CD4-positive, alpha-beta T cell treated with Interleukin-1 beta for 1 hour (primary cell): ENCODE measurements at places on chromosomes 5 and 9.

- no peak for DNase-seq
These were observed 4.5 kb downstream of the IRX4 start for GRCh38 chr5:1878050-1878849.

DNA sequence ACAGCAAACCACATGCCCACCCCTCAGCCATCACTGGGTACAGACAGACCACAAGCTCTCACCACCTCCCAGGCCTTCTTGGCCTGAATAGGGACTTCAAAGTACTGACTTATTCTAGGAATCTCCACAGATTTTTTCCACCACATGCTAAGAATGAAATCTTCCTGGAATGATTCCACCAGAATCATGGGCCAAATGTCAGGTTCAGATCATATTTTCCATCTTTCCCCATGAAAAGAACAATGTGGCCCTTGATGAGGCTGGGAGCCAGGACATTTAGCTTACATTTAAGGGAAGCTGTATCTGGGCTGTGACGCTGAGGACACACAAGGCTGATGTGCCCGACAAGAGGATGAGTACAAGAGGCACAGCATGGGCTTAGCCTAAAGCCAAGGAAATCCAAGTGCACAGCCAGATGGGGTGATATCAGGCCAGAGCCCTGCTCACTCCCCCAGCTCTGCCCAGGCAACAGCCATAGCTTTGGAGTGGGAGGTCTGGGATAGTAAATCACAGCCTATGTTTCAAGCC lies 28.1 kb downstream of the ACSL6 start:
- DNase-seq: no peak

DNA sequence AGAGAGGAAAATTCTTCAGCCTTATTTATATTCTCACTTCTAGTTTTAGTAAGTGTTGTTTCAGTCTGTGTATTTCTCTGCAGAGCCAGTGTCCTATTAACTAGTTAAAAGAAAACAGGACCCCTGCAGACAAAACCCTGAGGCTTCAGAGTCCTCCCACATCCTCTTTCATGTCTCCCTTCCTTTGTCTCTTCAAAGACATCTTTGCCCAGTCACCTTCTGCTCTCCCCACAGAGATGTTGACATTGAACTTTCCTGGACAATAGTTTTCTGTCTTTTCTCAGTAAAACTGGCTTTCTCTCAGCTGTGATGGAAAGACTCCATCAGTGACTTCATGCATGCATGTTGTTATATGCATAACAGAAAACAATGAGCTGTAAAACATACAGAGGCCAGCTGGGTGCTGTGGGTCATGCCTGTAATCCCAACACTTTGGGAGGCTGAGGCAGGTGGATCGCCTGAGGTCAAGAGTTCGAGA lies 20.2 kb downstream of the GRAMD2B start:
- DNase-seq: no peak

GRCh38 chr5:177154003-177154643 lies 20.6 kb downstream of the NSD1 start:
- no peak for DNase-seq

DNA sequence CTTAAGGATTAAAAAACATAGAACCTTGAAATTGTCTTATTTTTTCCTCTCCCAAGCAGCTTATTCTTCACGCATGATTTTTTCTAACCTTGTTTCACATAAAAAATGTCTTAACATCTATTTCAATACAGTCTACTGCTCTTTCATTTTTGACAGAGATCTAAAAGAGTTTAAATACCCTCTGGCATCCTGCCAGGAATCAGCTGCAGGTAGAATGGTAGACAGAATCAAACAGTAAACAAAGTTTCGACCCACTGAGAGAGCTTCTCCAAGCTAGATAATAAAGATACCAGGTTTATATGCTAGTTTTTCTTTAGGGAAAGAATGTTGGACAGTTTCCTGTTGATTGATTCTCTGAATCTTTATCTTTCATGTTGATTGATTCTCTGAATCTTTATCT lies 555.8 kb upstream of the CDH9 start:
- DNase-seq: no peak

GRCh38 chr5:56170557-56170956 lies 62.6 kb downstream of the ANKRD55 start:
- DNase-seq: no peak

DNA sequence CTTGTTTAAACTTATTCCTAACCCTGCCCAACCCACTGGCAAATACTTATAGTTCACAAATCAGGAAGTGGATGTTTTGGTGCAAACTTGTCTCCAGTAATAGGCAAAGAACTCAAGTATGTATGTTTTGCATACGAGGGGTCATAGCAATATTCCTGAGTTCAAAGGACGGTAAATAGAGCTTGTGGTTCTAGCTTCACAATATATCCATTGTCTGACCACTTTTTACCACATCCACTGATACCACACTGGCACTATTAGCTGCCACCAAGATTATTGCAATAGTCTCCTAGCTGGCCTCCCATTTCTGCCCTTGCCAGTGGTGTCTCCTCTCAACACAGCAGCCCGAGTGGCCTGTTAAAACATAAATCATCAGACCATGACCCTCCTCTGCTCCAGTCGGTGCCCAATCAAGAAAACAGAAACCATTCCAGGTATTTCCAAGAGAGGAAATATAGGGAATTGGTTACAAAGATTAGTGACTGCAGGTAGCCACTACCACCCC lies 17.0 kb downstream of the GRXCR2 start:
- DNase-seq: no peak

DNA sequence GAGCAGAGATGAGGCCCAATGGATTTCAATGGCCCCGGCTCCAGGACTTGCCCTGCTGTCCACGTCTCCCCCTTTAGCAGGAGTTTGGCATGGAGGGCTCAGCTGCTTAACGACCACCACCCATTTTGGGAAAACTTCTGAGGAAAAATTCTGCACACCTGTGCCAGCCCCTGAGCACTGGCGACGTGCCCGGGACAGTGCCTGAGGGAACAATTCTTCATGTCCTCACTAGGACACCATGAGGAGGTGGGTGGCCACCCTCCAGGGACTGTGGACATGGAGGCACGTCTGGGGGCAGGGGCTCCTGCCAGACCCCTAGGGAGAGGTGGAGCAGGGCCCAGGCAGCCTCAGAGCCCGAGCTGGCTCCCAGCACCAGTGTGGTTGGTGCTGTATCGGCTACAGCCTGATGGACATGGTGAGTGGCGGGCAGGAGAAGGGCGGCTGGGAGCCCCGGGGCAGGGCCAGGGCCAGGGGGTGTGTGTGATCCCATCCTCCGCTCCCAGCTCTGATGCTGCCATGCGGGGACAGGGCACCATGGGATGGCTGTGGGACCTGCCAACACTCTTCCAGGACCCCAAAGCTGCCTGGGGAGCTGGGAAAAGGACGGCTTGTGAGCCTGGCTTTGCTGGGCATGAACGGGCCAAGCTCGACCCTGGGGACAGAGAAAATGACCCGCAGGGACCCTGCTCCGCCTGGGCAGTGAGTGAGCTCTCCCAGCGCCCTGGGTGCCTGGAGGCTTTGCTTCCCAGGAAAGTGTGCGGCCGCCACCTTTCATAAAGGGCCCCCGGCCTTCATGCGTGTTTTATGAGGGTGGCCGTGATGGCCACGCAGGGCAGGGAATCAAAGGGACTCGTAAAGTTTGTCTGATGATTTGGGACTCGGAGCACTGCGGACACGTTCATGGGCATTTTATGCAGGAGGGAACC lies 3.6 kb upstream of the QSOX2 start:
- no peak for DNase-seq

DNA sequence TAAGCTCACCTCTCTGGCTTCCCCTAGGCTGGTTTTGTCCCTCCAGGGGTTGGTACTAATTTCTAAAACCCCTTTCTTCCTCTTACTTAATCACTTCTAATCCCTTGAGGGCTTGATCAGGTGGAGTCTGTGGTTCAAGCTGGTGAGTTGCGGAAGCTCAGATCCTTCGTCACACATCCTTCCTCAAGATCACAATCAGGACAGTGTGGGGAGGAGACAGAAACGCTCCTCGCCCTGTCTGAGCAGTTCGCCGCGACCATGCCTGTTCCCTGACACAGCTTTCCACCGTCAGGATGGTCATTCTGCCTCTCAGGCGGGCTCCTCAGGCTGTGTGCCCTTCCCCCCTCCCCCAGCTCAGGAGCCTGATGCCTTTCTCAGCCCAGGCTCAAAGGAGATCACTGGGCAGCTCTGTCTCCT lies 24.3 kb downstream of the CPLX2 start:
- peak; percentile 67 for DNase-seq

- DNase-seq: no peak
These were observed 601 bp downstream of the ERGIC1 start for GRCh38 chr5:172834415-172835289.

GRCh38 chr5:141636106-141636412 lies 590 bp downstream of the HDAC3 start:
- DNase-seq: no peak

GRCh38 chr5:75461679-75462078 lies 49.8 kb downstream of the CERT1 start:
- no peak for DNase-seq

GRCh38 chr5:171335616-171336015 lies 26.6 kb downstream of the TLX3 start:
- no peak for DNase-seq

DNA sequence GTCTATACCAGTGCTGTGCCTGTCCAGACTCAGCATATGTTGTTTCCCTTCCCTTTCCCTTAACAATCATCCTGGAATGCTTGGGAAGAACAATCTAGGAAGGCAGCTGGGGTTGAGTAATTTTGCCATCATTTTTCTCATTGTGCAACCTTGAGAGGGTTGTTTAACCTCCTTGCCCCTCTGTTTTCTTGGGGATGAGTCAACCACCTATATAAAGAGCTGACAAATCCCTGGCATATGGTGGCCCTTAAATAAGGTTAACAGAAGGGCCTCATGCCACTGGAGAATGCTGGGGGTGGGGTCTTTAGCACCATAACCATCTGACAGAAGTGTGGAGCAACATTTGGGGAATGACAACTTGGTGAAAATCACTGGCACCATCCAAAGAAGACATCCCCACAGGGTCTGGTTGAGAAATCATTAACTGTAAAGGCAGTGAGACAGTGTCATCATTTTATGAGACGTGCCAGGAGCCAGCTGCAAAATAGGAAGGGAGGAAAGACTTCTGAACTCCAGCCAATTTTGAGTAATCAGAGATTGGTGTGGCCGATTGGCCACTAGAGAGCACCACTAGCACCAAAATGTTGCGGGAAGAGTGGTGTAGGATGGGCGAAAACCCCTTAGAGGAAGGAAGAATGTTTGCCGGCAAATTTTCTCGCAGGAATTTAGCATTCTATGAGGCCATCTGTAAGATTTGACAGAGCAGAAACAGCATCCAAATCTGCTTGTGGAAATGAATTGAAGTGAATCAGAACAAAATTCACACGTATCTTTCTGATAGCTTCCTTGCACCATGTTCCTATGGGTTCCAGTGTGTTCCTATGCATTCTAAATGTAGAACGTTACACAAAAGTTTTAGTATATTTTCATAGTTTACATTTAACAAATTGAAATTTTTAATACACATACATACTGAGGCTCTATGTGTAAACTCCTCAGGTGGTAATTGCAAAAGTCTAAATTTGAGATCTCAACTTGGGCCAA lies 113.8 kb downstream of the MSX2 start:
- no peak for DNase-seq
